ENCODE measurements at places on chromosomes 5 and 9. TPM values are rescaled to one million over a fixed set of nuclear protein-coding genes. Genes with fewer than 3 reads are reported as not detected.
A peak's percentile ranks its signal among the peaks of the same experiment; 100 is the strongest.

DNA sequence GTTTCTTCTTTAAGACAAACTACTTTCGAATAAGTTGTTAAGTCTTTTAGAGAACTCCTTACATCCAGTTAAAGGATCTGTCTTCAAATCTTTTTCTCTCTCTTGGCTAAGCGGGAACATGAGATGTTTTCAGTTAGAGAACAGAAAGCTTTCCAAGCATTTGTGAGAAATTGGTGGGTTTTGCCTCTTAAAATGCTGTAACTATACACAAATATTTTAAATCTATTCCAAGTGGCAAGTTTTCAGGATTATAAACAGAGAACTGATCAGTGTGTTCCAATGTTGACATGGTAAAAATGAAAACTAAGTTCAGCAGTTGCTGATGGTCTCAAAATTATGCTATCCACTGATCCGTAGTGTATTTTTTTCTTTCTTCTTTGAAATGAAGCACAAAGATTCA is 100.4 kb downstream of the EBF1 start:
- DNase-seq: no peak

GRCh38 chr9:5301544-5301943 is 3.0 kb downstream of the RLN2 start:
- DNase-seq: peak; percentile 24

DNA sequence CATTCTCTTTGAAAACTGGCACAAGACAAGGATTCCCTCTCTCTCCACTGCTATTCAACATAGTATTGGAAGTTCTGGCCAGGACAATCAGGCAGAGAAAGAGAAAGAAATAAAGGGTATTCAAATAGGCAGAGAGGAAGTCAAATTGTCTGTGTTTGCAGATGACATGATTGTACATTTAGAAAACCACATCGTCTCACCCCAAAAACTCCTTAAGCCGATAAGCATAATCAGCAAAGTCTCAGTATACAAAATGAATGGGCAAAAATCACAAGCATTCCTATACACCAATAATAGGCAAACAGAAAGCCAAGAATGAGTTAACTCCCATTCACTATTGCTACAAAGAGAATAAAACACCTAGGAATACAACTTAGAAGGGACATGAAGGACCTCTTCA is 21.0 kb upstream of the EPB41L4A start:
- no peak for DNase-seq

GRCh38 chr9:87243602-87244001 is 254.1 kb upstream of the DAPK1 start:
- DNase-seq: no peak

- DNase-seq: peak; percentile 76
These were observed 80.1 kb downstream of the F2RL2 start for GRCh38 chr5:76542887-76543690.

DNA sequence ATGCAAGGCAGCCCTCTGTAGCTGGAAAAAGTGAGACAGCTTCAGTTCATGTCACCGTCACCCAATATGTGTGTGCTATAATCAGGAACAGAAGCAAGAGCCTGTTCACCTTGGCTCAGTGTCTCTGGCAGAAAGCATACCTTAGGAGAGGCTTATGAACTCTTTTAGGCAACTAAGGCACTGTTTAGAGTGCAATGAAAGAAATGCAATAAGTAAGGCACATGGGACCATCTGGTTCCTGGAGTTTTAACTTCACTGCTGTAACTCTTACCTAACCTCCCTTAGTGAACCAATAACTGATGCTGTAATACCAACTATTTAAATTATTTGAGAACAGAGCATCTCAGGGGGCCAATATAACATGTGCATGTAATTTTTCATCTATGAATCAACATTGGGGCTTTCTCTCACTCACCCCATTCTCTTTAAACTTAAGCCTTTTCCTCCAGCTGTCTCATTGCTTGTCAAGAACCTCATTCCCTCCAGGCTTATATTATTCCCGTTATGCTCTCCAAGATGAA is 32.4 kb downstream of the C9 start:
- no peak for DNase-seq

DNA sequence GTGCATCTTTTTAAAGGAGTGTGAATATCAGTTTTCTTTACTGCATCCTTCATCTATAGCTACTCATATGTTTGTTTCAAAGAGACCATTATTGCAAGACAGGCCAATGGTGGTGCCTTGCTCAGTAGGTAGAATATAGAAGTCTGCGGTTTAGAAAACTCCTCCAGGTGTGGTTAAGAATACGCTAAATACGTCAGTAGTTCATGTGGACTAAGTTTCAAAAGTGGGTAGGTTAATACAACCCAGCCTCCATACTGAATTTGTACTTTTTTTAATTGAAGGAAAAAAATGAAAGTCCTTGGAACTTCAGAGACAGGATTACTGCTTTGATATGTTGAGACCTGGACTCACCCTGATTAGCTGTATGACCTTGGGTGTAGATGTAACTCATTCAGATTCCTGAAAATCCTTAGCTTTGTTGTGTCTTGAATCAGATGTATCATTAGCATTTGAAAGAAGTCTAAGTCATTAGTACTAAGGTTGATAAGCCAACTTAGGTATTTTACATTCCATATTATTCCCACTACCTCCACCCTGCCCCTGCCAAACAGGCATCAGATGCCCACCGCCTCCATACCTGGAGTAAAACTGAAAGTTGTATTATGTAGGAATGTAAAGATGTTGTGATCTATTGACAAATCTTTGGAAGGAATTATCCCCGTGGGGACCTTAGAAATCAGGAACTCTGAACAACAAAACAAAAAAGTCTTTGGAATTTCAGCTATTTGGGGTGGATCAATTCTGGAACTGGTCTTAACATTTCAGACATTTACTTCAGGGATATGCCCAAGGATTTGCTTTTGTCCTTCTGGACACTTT is 6.1 kb downstream of the BASP1 start:
- DNase-seq: no peak

DNA sequence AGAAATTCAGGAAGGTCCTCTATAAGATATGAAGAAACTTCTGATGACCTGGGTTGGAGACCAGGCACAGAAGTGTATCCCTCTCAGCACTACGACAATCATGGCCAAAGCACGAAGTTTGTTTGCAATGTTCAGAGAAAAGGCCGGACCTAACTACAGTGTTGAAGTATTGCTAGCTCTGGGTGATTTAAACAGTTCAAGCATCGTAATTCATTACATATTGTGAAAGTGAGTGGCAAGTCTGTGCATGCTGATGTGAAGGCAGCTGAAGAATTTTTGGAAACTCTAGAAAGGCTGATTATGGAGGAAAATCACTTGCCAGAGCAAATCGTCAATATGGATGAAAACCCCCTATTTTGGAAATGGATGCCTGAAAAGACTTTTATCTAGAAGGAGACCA is 67.2 kb upstream of the PANK3 start:
- no peak for DNase-seq

DNA sequence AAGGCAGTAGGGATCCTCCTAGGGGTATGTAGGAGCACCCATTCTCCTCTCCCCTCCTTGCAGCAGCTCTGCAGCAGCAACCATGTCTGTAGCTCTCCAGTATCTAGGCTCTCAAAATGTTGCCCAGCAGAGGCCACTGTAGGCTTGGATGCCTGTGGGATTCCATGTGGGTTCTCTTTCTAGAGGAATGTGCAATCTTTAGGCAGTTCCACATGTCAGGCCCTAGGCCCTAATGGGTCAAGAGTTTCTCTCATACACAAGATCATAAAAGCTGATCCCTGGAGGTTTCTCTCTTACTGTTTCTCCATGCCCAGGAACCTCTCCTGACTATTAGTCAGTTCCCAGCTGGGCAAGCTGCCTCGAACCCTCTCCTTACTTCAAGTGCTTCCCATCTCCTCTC is 215.8 kb downstream of the FRMD3 start:
- no peak for DNase-seq

The DDX4 gene
- not detected for total RNA-seq

The KLF4 gene
- total RNA-seq: 1.6 TPM

The CDHR2 gene
- 0.47 TPM for total RNA-seq

The PLAC8L1 gene
- 0.61 TPM for total RNA-seq

The SH3PXD2B gene
- 0.47 TPM for total RNA-seq

The ENDOG gene
- 21.8 TPM for total RNA-seq

The SAP30L gene
- 31.7 TPM for total RNA-seq

The FLT4 gene
- total RNA-seq: 4.4 TPM

Measured in activated CD8-positive, alpha-beta T cell treated with anti-CD3 and anti-CD28 coated beads for 36 hours (primary cell).